ENCODE measurements at places on chromosomes 2 and 18. TPM values are rescaled to one million over a fixed set of nuclear protein-coding genes. Genes with fewer than 3 reads are reported as not detected.

ZNF521 gene
- 101 TPM for polyA plus RNA-seq

POTEJ gene
- 0.16 TPM for polyA plus RNA-seq

STPG4 gene
- not detected for polyA plus RNA-seq

GALNT5 gene
- not detected for polyA plus RNA-seq

TM4SF20 gene
- not detected for polyA plus RNA-seq

Data from neural cell (in vitro differentiated cells).